CD4-positive, alpha-beta T cell treated with Interleukin-6 at 100 ng/mL for 8 hours (primary cell): ENCODE measurements at places on chromosomes 11 and 22.

DNA sequence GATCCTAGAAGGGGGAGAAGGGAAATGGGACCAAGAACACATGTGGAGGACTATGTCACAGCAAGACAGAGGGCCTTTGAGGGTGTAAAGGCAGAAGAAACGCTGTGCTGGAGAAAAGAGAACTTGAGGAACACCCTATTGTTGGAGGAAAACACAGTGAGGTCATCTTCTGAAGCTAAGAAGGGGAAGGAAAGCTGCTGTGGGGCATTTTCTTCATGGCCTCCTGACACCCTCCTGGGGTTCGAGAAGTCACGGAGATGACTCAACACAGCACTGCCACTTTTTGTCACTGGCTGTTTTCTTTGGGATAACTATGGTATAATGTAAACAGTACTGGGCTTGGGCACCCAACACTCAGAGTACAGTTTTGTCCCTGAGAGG is 492.6 kb upstream of the CADM1 start:
- no peak for DNase-seq

- DNase-seq = no peak
Observed at GRCh38 chr11:111448414-111448813, 63.8 kb downstream of the BTG4 start.

DNA sequence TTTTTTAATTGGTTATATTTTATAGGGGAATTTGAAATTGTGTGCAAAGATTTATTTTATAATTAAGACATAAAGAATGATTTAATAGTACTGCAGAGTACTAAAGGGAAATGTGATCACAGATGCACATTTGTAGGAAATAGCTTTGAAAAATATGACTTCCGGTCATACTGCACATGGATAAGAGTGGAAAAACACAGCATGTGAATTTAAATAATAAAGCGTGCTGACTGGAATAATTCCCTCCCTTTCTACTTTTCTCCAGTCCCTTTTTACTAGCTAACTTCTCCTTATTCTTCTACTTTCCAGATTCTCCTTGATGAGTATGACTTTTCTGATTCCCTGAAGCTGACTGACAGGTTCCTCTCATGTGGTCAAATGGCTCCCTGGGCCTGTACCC is 238.4 kb upstream of the CTSC start:
- DNase-seq = no peak

- DNase-seq = no peak
Observed at GRCh38 chr11:18011633-18012032, 1.2 kb downstream of the SERGEF start.

DNA sequence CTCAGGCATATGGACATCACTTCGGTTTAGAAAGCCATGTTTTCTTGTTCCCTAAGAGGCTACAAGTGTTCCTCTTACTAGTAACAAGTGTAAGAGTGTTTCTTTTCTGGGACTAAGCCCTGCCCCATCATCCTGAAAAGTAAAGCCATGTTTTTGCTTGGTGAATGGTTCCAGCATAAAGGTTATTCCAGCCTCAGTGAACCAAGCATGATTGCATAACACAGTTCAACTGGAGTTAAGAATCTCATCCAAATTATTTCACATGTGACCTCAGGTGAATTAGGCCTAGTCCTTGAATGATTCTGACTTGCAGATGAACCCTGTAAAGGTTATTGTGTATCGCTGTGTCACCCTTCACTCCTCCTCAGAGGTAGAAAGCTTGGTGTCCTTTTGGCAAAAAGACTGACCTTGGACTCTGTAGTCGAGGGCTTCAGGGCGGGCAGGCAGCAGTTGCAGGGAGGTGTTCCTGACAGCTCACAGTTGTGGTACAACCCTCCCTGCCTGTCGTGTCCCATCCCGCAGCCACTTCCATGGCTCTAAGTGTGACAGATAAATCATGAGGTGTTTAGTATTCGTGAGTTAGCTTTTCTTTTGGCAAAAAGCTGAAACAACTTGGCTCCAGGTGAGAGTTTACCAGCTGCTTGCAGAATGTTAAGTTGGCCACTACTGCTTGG is 321.8 kb downstream of the CADM1 start:
- DNase-seq = no peak

GRCh38 chr22:45240810-45241631 is at the start of gene KIAA0930:
KIAA0930 (minus strand) TSS chr22:45240894; CDS start chr22:45240703, 191 bp downstream.
- peak; percentile 85 for DNase-seq

DNA sequence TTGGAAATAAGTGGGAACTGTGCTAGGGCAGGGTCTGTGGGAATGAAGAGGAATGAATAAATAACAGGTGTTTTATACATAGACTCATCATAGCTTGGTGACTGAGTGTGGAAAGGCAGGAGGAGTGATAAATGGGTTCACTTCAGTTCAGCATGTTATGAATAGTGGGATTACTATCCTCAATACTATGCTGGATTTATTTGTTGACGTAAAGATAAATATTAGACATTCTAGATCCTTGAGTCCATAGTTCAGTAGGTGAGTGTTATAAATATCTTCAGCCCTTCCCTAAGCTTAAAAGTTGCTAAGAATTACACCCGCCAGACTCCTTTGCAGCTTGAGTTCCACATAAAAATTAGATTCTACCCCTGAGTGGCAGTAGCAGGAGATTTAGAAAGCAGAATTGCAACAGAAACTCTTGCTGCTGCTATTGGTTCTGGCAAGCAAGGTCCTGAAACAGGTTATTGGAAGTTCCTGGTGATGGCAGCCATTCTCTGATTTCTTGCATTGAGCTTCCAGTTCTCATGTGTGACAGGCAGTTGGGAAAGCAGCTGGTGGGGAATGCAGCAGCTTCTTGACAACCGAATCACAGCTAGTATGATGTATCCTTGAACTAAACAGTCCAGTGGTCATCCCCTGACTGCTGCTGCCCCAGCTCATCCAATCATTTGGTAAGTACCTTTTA is 1558.9 kb downstream of the FAM181B start:
- no peak for DNase-seq

- DNase-seq = no peak
Observed at GRCh38 chr11:66970807-66971442, 4.2 kb upstream of the C11orf86 start.

- no peak for DNase-seq
Observed at GRCh38 chr22:17096071-17096470, 11.3 kb downstream of the IL17RA start.

DNA sequence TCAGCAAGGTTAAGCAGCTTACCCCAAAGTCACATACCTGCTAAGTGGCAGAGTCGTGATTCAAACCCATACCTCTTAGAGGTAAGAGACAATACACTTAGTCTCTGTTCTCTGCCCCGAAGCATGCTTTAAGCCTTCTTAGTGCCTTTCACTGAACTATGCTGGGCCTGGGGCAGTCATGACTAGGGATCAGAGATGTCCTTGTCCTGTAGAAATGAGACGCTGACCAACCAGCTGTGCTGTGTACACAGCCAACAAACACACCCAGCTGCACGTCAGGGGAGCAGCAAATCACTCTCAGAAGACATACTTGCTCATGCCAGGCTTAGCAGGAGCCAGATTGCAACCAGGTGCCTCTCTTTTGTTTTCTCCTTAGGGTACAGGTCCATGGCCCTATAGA is 255.7 kb downstream of the BUD13 start:
- no peak for DNase-seq

GRCh38 chr11:6727971-6728760 is 43.6 kb downstream of the OR2AG2 start:
- no peak for DNase-seq

GRCh38 chr22:19643448-19644313 is 70.6 kb upstream of the SEPTIN5 start:
- DNase-seq = no peak

DNA sequence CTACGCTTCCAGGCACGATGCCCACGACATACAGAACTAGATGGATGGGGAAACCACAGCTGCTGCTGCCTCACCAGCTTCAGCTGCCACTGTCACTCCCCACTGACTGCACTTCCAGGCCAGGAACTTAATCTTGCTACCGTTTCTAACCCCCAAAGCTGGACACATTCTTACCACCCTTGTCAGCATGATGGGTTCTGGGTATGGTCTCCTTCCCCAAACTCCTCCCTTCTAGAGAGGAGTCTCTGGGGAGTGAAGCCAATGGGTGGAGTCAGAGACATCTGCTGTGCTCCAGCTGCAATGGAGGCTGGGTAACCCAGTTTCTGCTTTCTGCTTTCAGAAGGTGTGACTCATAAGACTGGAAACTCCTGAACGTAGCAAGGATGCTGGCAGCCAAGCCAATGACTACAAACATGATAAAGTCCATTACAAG is 87.0 kb upstream of the THY1 start:
- DNase-seq = no peak

GRCh38 chr22:24716602-24717001 is 57.9 kb downstream of the PIWIL3 start:
- DNase-seq = no peak

DNA sequence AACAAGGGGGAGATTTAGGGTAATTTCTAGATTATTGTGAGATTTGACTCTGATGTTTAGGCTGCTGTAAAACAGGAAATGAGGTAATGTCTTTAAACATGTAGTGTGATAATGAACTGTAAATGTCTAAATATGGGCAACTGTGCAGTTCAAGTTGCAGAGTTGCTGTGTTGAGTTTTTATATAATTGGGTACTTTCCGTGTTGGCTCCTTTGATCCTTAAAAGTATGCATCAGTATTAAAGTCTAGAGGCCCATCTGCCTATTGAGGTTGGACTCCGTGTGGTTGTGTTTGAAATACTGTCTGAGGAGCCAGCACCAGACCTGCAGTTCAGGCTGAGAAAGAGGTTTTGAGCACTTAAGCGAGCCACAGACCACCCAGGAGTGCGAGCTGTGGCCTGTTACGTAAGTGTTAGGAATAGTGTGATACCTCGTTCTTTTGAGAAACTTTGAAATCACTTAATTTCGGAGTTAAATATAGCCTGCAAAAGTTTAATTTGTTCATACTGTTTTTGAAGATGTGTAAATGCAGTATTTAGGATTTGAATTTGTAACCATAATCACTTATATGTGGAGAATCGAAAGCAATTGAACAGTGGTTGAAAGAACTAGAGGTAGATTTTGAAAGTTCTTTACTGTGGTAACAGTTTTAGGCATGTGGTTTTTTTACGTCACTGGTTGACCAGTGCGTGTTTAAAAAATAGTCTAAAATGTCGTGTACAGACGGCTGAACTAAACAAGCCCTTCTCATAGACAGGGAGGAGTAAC is 9.0 kb downstream of the FAM118A start:
- DNase-seq = peak; percentile 54

GRCh38 chr11:313787-314553 is at the start of gene IFITM1:
IFITM1 (plus strand) TSS chr11:314040; CDS start chr11:314171, 131 bp downstream.
- DNase-seq = peak; percentile 79

DNA sequence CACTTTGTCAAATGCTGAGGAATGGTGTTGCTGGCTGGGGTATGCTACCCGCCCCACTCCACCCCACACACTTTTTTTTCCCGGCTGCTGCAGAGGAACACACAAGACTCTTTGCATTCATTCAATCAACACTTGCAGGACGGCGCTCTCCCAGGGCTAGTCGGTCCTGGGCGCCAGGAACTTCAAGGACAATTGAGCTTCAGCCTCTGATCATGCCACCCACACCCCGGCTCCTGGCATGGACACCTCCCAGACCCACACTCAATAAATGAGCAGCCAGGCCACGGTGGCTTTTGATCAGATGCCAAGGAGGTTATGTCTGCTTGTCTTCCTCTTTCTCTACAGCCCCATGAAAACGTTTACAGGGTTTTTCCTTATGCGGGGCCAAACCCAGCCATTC is 19.8 kb downstream of the TPST2 start:
- DNase-seq = no peak

- DNase-seq = no peak
Observed at GRCh38 chr22:44275631-44275995, 37.1 kb downstream of the SHISAL1 start.

GRCh38 chr11:69355346-69355940 is 61.5 kb downstream of the MYEOV start:
- no peak for DNase-seq

DNA sequence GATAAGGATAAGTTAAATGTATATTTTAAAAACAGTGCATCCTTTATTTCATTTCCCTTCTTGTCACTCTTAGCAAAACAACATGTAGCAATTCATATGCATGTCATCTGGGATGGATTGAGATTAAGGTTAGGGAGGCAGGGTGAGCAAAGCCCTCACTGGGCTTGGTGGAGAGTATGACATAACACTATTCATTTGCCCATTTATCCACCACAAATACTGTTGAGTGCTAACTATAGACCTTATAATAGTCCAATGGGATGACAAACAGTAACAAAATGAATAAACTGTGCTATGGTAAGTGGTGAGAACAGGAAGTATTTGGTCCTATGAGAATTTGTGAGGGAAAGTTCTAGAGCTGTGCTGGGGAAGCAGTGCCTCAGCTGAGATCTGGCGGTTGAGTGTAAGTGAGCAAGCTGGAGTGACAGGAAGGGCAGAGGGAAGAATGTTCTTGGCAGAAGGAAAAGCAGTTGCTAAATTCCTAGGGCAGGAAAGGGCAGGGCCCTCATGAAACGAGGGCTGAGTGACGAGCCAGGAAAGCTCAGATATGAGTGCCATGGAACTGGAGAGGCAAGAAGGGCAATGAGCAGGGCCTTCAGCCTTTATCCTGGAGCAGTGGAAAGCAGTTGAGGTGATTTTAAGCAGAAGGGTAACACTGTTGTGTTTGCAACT is 6.7 kb downstream of the HSD17B12 start:
- no peak for DNase-seq

DNA sequence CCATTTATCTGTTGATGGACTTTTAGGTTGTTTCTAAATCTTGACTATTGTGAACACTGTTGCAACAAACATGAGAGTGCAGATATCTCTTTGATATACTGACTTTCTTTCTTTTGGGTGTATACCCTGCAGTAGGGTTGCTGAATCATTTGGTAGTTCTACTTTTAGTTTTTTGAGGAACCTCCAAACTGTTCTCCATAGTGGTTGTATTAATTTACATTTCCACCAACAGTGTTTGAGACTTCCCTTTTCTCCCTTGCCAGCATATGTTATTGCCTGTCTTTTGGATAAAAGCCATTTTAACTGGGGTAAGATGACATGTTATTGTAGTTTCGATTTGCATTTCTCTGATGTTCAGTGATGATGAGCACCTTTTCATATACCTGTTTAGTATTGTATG is 330.0 kb downstream of the DDX10 start:
- DNase-seq = no peak

DNA sequence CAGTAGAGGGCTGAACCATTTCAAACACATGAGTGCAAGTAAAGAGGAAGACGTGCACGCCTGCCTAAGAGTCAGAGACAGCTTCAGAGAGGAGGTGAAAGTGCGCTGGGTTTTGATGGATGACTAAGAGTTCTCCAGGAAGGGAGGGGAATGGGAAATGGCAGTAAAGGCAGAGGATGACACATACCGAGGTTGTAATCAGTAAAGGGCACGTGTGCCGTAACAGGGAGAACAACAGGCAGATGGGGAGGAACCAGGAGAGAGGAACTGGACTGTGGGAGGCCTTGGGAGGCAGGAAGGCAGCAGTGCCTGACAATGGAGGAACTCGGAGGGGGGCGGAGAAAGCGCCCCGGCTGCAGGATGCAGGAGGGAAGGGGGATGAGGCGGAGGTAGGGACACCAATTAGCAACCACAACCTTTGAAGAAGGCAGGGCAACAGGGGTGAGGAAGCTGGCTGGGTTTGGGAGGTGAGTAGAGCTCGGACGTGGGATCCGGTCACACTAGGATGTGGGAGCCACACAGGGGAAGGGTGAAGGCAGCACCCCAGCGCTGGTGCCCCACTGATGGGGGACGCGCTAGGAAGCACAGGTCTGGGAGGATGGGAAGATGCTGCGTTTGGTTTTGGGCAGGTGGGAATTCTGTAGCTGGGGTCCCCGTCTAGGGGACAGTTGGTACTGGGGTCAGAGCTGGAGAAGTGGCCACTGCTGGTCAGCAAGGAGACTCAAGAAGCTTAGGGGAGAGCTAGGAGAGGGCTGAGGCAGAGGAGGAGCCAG is 67.4 kb downstream of the SCUBE1 start:
- no peak for DNase-seq

GRCh38 chr11:45657496-45658260 is 7.7 kb downstream of the CHST1 start:
- no peak for DNase-seq

GRCh38 chr11:94581926-94582325 is 14.8 kb downstream of the PIWIL4 start:
- no peak for DNase-seq
